Activated CD4-positive, alpha-beta T cell treated with anti-CD3 and anti-CD28 coated beads for 24 hours (primary cell): ENCODE measurements at places on chromosomes 6 and 20.

DNA sequence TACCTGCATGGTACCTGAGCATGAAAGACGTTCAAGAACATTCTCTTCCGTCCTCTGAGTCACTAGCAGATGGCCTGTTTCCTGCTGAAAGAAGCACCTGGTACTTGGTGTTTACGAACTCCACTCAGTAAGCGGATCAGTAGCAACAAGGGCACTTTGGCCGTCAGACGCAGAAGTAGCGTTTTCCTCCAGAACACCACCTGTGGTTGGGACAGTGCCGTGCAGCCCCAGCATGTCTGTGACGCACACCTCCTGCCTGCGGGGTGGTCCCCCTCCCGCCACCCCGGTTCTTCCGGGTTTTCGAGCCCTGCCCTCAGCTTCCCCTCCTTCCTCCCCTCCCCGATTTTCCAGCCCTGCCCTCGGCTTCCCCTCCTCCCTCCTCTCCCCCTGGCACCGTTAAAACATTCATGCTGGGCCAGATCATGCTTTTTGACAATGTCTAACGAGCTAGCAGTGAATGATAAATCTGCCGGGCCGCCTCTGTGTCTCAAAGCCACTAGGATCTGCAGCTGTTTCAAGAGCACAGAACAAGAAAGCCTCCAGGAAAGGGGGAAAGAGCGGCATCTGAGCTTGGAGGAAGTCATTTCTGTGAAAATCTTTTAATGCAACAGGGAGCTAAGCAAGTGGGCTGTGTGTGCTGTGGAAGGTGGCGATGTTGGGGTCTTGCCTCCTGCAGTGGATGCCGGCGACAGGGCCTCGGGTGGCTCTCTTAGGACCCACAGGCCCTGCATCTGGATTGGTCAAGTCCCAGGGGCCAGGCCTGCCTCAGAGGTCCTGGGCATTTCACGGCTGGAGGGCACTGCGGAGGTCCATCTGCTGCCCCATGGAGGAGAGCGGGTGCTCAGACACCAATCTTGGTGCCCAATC, 207.9 kb downstream of the ERMARD start:
- DNase-seq: no peak

- DNase-seq: no peak
These were observed 394.9 kb upstream of the FLRT3 start for GRCh38 chr20:14732343-14732742.

- DNase-seq: no peak
These were observed 5.5 kb downstream of the DYNLT1 start for GRCh38 chr6:158639056-158639455.

- DNase-seq: no peak
These were observed 106.9 kb downstream of the FAM50B start for GRCh38 chr6:3956054-3956453.

DNA sequence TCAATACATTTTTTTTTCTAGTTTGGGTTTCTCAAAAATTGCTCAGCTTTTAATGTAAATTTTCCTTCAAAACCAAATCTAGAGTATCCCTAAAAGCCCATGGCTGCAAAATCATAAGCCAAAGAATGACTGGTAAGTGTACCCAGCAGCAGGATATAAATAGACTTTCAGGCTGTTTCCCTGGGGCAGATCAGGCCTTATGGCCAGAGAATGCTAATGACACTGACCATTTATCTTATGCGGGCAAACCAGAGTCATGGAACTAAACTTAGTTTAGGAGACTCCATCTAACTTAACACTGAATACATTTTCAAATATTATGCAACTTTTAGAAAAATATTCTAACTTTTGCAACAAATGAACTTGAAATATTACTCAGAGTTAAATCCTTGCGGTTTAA, 7.4 kb downstream of the OSER1 start:
- no peak for DNase-seq

GRCh38 chr20:24770628-24771541, 178.2 kb upstream of the CST7 start:
- no peak for DNase-seq

GRCh38 chr6:152695372-152696045, 2.2 kb upstream of the MYCT1 start:
- DNase-seq: no peak

GRCh38 chr20:3932681-3933080, 43.5 kb downstream of the PANK2 start:
- DNase-seq: no peak

- DNase-seq: no peak
These were observed 100.3 kb downstream of the GMPR start for GRCh38 chr6:16338577-16339264.

DNA sequence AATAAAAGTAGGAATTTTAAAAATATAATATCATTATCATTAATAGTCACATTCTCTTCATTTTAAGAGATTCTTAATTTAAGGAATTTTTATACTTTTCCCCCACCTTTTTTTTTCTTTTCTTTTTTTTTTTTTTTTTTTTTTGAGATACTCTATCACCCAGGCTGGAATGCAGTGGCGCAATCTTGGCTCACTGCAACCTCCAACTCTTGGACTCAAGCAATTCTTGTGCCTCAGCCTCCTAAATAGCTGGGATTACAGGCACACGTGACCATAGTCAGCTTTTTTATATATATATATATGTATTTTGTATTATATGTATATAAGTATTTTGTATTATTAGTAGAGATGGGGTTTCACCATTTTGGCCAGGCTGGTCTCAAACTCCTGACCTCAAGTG, 457.7 kb downstream of the CDKAL1 start:
- DNase-seq: no peak

DNA sequence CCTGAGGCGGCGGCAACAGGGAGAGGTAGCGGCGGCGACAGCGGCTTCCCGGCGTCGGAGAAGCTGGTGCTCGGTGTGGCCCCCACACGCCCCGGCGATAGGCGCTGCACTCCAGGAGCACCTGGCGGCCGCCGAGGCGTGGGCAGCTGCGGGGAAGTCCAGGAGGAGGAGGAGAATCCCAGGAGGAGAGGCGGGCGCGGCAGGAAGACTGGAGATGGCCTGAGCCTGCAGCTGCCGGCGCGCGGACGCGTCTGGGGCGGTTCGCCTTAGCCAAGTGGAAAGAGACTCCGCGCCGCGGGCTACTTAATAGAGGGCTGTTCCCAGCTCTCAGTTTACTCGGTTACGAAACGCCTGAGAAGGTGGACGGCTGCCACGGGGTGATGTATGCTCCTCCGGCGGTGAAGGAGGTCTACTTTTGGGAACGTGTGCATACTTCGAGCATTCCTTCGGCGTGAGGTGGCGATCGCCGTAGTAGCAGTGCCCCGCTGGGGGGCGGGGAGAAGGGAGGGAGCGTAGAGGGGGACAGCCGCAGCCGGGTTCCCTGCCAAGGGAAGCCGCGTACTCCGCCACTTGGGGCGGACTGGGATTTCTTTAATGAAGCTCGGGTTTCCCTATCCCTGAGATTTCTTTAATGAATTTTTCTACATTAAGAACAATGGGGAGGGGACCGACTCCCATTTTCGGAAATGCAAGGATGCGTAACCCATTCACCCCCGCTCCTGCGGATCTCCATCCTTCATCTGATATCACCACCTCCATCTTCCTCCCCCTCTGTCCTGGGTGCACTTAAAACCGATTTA, at the start of gene COL12A1:
Gene COL12A1 (minus strand): TSS at position 278 of the 800 bp plus-strand sequence. CDS start 3,261 bp downstream, outside the sequence.
- no peak for DNase-seq

- DNase-seq: no peak
These were observed 215.4 kb downstream of the RFPL4B start for GRCh38 chr6:112562301-112563231.

- no peak for DNase-seq
These were observed 222.2 kb downstream of the PREX1 start for GRCh38 chr20:48605364-48606171.

GRCh38 chr6:47524136-47524845, 46.7 kb downstream of the CD2AP start:
- DNase-seq: no peak

DNA sequence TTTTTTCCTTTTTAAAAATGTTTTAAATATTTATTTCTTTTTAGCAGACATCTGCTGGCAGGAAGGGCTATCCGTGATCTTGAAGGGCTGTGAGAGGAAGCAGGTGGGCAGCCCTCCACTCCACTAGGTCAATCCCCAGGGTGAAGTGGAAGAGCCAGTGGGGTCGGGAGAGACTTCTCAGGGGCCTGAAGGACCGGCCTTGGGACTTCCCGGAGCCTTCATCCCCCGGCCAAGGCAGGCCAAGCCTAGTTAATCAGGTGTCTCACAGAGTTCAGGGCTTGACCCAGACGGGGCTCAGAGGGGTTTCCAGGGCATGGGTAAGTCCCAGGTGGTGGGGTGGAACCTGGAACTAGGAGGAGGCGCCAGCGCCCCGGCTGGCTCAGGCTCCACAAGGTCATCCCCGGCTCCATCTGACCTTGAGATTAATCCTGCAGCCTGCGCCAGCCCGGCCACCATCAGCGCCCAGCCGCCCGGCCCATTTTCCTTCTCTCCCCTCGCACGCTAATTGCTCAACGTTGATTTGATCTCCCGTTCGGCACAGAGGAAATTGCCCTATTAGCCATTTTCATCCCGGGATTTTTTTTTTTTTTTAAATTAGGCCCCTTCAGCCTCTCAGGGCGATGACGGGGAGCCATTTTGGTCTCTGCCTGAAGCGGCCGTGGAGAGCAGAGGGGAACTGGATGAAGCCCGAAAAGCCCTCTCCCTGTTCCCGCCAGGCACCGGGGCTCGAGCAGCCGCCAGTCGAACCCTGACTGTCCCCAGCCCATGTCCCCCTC, 44.4 kb downstream of the MDFI start:
- DNase-seq: no peak

DNA sequence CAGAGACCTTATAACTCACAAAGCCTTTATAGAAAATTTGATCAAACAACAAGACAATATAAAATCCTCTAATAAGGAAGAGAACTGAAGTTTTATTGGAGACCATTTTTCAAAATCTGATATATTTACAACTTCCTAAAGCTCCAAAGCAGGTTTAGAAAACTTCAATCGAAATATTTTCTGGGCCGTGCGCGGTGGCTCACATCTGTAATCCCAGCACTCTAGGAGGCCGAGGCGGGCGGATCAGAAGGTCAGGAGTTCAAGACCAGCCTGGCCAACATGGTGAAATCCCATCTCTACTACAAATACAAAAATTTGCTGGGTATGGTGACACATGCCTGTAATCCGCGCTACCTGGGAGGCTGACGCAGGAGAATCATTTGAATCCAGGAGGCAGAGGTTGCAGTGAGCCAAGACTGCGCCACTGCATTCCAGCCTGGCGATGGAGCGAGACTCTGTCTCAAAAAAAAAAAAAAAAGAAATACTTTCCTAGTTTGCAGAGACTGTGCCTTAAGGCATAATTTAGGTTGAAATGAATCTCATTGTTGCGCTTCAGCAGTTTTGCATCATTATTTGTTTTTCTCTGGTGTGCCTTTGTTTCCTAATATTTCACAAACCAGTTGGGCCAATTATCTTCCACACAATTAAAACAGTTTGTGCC, 60.6 kb upstream of the ASIP start:
- no peak for DNase-seq

DNA sequence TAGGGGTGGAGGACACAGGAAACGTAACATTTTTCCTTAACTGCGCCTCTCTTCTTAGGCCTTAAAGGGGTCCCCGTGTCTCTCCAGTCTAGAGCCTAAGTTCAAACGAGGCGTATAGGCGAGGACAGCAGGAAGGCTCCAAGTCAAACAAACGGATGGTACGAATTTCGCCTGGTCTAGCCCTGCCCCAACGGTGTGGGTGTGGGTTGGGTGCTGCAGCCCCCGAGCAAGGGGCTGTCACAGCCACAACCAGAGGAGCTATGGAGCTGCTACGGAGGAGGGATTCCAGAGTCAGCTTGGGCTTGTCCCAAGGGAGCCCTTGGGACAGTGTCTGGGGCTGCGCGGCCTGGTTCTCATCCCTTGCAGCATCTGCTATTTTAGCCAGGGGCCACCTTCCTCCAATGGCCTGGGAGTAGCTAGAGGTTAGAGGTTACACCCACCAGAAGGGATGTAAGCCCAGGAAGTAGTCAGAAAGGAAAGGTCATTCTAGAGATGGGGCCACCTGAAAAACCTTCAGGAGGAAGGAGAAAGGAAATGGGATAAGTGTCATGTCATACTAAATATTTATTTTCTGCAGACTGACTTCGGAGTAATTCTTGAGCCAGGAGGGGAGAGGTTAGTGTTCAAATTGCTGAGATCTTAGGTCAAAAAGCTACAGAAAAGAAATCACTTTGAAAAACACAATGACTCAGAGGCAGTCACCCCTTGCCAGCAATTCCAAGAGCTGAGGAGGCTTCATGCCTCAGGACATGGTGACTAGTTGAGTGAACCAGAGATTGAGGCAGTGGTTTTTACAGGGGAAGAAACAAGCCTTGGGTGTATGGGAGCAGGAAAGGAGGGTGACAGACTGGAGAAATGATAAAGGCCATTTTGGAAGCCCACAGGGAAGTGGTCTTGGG, 21.7 kb downstream of the VPS52 start:
- no peak for DNase-seq

DNA sequence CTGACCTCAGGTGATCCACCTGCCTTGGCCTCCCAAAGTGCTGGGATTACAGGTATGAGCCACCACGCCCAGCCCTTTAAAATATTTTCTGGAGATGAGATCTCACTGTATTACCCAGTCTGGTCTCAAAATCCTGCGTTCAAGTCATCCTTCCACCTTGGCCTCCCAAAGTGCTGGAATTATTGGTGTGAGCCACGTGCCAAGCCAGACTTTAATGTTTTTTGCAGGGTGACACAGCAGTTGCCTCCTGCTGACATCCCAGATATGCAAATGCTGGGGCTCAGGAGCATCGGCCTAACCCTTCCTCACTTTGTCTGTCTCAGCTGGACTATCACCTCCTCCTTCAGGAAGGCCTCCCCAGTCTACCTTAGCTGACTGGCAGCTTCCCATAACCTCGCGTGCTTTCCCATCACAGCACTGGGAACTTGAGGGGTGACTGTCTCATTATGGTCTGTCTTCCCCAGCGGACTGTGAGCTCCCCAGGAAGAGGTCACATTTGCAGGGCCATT, 14.3 kb upstream of the ID1 start:
- no peak for DNase-seq
